ENCODE measurements at places on chromosomes 11 and 22.

- no peak for DNase-seq
Observed at GRCh38 chr11:27965559-27965958, 142.4 kb downstream of the KIF18A start.

GRCh38 chr22:39940757-39941305 is 19.4 kb upstream of the TMA7B start:
- DNase-seq, result no peak

DNA sequence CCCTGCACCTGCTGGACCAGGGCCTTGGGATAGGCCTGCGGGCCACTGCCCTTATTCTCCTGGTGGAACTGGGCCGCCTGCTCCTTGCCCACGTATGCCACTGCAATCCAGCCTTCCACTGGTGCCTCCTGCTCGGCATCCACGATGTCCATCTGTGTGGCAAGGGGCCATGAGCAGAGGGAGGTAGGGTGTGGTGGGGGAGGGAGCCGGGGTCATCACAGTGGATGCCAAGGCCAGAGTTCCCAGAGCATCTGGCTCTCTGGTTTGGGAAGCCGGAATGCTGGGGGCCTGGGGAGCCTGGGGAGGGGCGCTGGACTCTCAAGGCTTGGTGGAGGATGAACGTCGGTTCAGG is 627 bp downstream of the RNF215 start:
- DNase-seq, result no peak

- DNase-seq, result no peak
Observed at GRCh38 chr11:133212201-133212600, 320.1 kb downstream of the OPCML start.

DNA sequence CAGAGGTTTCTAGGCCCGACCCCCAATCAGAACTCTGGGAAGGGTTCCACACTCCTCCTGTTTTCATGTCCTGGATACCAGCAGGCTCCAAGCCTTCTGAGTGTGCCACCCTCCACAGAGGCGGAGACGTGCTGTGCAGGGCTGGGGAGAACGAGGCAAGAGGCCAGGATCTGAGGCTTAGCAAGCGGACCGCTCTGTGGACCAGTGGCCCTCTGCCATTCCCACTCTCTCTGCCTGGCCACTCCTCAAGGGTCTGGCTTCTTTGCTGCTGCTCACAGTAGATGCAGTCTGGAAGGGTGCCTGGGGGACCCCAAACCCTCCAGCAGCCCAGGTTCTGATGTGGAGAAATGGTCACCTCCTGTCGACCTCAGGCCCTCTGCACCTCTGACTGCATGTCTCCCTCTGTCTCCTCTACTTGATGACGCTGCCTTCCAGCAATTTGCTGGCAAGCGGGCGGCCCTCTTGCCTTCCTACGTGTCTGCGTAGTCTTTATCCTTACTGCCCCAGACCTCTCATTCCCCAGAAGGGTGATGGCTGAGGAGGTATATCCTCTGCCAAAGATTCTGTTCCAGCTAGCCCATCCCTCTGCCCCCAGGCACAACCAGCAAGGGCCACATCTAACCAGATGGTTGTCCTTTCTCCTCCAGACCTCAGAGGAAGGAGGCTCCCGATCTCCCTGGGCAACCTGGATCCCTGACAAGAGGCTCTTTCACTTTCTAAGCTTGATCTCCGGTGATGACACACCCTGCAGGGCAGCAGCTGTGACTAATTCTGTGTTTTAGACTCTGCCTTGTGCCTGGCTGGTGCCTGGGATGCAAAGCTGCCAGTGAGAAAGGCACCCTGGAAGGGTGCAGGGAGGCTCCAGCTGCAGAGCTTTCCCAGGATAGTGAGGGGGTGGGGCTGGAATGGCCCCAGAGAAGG is 87.3 kb downstream of the NAT10 start:
- peak; percentile 49 for DNase-seq

DNA sequence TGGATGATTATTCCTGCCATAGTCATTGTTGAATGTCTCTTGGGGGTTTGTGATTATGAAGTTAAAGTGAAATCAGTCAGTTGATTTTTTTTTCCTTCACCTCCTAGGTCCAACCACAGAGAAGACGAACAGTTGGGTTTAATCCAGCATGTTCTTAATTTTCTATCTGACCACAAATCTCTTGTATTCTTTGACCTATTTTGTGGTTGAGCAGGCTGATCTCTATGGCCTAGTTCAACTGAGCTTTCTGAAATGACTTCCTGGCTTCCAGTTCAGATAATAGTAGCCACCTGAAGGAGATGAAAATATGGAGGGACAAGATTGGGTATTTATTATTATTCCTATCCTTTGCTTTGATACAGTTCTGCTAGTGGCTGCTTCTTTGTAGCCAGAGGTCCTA is 5.2 kb upstream of the OR56A5 start:
- no peak for DNase-seq

DNA sequence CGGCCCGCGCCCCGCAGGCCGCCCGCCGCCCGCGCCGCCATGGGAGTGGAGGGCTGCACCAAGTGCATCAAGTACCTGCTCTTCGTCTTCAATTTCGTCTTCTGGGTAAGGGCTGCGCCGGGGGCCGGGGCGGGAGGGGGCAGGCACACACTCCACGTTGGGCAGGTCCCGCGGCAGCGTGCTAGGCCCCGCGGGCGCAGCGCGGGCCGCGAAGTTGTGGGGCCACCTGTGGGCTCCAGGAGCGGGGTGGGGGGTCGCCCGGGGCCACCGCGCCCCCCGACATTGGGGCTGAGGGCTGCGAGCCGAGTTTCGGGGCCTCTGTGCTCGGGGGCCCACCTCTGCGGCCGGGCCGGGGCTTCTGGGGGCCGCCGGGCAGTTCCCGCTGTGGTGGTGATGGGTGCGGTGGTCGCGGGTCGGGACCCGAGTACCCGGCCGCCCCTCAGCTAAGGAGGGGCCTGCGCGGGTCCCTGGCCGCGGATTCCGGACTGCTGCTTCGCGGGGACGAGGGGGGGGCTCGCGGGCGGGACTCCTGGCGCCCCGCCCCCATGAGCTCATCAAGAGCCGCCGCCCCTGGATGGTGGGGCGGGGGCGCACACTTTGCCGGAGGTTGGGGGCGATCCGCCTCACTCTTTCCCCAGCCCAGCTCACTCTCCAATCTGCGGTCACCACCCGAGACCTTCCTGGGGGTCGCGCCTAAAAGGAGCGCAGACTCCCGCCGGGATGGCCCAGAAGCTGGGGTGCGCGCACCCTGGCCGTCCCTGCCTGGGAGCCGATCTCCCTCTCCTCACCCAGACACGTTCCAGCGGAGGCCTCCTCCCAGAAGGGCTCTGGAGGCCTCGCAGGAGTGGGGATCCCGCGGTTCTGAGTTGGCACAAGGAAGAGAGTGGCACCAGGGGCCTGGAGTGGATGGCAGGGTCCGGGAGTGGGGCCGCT is 667 bp downstream of the CD81 start:
- no peak for DNase-seq

DNA sequence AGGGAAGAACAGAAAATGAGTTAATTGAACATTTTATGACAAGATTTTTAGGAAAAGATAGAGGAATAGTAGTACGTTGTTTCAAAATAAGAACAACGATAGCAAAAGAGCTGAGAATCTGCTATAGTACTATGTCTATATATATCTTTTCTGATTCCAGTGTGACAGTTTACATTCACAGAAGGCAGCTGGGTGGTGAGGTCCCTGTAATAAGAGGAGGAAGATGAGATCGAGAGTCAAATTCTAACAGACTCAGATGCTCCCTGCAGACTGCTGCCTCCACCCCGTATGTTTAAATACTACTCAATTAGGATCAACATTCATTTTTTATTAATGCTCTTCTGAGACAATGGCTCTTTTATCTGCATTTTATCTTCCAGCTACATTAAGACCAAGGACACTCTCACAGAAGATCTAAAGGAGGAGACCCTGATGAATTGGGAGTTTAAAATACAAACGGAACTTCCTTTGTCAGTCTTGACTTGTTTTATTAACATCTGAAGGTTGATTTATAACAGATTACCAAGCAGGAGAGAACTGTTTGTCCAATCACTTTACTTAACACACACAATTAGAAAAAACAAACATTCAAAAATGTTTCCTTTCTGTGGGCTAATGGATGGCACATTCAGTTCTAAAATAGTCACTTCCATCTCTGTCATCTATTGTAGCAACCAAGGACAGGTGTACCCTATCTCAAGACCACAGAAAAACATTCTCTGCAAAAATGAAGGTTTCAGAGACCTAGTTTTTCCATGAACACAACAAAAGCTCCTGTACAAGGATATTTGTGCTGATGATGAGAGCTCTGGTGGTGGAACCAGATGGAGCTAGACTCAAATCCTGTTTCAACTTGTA is 240.2 kb downstream of the CADM1 start:
- DNase-seq, result no peak

All from NCI-H1694 (cell line).